Activated CD4-positive, alpha-beta T cell treated with anti-CD3 and anti-CD28 coated beads, Interleukin-2, Interleukin-6, amounts not matched to agents 100 ng/mL and 50 ng/mL, durations not matched to agents 16 hours and 8 hours (primary cell): ENCODE measurements at places on chromosomes 6 and 20.

GRCh38 chr6:113856625-113857555 lies at the start of gene MARCKS:
Gene MARCKS, plus strand, starts transcription at chr6:113857345. Its CDS starts 401 bp downstream, at chr6:113857746.
- DNase-seq, result peak; percentile 51

GRCh38 chr20:55472704-55473103 lies 532.6 kb downstream of the CBLN4 start:
- no peak for DNase-seq

DNA sequence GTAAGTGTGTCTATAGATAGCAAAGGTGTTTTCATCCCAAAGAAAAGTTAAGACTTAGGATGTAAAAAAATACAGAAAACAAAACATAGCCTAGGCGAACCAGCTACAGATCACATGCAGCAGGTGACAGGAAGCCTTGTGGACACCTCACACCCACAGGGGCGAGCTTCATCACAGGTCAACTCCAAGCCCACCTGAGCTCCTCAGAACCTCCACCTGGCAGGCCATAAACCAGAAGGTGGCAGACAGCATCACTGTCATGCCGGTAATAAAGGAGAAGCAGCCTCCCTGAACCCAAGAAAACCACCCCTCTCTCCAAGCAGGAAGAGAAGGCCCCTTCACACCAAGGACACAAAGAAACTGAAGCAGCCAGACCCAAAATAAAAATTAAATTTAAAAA lies 1.0 kb downstream of the RALGAPA2 start:
- peak; percentile 15 for DNase-seq

DNA sequence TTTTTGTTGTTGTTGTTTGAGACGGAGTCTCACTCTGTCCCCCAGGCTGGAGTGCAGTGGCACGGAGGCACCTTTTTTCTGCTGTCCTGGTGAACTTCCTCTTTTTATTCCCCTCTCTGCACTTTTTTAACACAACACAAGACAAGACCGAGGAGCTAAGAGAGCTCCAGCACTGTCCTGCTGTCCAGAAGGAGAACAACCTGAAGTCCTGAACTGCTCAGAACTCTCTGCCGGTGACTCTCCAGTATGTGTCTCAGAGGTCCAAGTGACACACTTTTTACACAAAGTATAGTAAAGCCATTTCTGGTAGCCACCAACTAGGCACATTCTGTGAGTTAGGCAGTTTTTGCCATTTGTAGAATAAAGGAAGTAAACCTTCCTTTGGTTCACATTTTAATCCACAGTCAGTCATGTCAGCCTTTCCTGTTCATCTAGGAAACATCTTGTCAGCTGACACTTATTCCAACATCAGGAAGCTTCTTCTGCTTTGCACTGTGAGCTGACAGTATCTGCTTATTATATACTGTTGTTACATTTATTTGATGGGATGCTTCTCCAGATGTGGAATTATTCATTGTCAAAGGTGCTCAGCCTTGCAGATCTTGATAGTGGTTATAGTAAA lies 28.1 kb upstream of the TXNDC5 start:
- DNase-seq, result no peak

DNA sequence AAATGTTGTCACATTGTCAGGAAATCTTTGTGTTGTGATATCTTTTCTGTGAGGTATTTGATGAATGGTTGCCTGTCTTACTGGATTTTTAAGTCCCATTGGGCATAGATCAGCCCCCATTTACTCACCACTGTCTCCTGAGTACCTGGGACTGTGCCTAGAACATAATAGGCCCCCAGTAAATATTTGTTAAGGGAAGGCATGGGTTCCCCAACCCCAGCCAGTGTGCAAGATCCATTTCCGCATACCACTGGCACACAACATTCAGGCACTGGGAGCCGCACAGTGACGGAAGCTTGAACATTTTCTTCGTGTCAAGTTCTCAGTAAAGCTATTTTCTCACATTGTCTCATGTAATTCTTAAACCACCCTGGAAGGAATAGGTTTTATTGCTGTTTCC lies 72.2 kb downstream of the UNC5CL start:
- no peak for DNase-seq

- DNase-seq, result no peak
Measured at GRCh38 chr20:60512443-60512842, 554.2 kb downstream of the CDH26 start.

DNA sequence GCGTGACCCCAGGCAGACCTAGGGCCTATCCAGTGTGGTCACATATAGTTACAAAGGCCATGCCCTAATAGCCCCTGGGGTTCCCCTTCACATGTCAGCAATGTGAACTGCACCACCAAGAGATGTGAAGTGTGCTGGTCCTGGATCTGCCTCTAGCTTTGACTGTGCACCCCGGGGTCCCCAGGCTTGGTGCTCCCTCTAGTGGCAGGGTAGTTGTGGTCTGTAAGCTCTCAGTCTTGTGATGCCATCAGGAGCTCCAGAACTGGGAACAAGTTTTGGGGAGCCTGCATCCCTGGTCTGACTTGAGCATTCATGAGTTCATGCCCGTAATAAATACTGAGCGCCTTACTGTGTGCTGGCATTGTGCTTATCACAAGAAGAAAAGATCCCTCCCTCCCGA lies 143.4 kb downstream of the DHX35 start:
- DNase-seq, result peak; percentile 18

- peak; percentile 90 for DNase-seq
Measured at GRCh38 chr6:90478789-90479602, 107.9 kb downstream of the MAP3K7 start.

DNA sequence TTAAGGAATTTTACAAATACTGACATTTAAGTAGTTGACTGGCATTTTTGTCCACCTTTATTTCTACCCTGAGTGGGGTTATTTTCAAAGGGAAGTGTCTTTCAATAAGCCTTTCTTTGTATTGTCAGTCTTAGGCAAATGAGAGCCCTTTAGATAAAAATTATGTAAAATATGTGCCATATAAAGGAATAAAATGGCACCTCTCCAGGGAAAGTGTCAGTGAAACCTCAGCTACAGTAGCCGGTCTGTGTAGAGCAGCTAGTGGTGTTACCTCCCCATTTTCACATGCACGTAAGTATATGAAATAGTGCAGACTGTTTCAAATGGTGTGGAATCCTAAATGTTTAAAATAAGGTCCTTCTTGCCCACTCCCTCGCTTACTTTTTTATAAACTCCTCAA lies 5.0 kb downstream of the FAM217B start:
- no peak for DNase-seq

- peak; percentile 19 for DNase-seq
Measured at GRCh38 chr6:143555071-143555492, 43.6 kb upstream of the FUCA2 start.

- no peak for DNase-seq
Measured at GRCh38 chr6:13689511-13690256, 22.0 kb downstream of the RANBP9 start.

DNA sequence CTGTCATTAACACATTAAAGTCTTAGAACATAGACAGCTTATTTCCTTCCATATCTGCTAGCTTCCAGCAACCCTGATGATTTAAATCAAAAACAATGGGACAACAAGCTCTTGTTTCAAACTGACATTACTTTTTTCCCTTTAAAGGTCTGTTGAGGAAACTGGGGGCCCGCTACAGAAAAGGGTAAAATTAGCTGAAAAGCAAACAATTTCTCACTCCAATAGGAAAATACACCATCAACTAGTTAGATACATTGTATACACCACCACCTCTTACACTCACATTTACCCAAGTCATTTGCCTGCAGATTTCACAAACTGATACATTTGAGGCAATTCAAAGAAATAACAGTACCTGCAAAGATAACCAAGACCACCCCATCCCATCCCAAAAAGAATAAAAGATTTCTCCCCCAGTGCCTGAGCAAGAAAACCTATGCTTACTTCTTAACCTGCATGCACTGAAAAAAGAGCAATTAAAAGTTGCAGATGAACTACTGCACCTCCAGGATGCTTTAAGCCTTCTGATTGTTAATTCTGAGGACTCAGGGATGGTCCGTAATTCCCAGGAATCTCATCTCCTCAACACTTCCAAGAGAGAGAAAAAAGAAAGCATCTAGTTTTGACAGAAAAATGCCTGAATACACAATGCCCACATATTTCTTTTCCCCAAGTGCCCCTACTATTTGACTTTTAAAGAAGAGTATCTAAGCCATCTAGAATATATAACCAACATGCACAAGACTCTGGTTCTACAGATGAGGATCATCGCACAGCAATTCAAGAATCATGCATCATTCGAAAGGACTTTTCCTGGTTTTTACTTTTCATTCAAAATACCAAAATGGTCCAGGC lies 5.6 kb downstream of the ZMYND8 start:
- no peak for DNase-seq

DNA sequence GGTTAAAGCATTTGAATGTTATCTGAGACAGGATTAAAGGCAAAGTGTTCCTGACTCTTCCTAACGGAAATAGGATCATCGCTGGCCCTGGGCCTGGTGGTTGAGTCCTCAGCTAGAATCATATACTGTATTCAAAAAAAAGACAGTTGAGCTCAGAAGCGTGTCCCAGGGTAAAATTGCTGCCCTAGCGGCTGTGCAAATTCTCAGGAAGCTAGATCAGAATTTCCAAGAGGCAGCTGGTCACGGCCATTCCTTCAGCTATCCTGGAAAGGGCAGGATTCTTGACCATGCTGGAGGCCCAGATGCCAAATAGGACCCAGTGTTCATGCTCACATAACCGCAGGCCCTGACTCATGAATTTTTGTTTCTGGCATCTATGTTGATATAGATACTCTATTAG lies 67.4 kb downstream of the STMND1 start:
- no peak for DNase-seq

- no peak for DNase-seq
Measured at GRCh38 chr6:168303982-168304751, 15.4 kb downstream of the DACT2 start.

DNA sequence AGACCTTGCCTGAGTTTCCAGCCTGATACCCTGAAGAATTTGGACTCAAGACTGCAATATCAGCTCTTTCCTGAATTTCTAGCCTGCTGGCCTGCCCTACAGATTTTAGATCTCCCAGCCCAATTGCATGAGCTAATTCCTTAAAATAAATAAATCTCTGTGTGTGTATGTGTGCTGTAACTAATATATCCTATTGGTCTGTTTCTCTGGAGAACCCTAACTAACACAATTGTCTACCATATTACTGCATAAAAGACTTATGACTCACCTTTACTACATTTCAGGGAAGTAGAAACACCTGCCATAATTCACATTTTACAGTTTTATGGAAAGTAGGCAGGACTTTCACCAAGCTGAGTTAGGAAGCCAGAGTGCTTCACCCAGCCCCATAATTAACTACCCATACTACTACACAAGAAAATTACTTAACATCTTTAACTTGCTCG lies 90.7 kb upstream of the BEND6 start:
- no peak for DNase-seq

DNA sequence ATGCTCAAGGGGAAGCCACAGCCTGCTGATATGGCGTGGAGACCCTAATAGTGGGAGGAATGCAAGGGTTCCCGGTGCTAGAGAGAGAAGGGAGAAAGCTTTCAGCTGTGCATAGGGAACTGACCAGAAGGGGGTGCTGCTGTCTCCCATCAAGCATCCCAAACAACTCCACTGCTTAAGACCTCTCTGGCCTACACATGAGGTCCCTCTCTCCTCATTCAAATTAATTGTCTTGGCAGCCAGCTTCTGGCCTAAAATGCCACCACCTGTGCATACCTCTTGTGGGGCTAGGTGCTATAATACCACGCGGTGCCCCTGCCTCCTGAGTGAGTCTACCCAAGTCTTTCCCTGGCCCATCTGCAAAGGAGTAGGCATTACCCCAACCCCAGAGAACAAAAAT lies 14.5 kb downstream of the ADISSP start:
- peak; percentile 64 for DNase-seq

GRCh38 chr20:12395353-12395752 lies 477.7 kb downstream of the BTBD3 start:
- no peak for DNase-seq

- peak; percentile 98 for DNase-seq
Measured at GRCh38 chr6:8102122-8102958, at the start of gene EEF1E1. Gene EEF1E1, minus strand, starts transcription at chr6:8102548. Its CDS starts 27 bp downstream, at chr6:8102521.

DNA sequence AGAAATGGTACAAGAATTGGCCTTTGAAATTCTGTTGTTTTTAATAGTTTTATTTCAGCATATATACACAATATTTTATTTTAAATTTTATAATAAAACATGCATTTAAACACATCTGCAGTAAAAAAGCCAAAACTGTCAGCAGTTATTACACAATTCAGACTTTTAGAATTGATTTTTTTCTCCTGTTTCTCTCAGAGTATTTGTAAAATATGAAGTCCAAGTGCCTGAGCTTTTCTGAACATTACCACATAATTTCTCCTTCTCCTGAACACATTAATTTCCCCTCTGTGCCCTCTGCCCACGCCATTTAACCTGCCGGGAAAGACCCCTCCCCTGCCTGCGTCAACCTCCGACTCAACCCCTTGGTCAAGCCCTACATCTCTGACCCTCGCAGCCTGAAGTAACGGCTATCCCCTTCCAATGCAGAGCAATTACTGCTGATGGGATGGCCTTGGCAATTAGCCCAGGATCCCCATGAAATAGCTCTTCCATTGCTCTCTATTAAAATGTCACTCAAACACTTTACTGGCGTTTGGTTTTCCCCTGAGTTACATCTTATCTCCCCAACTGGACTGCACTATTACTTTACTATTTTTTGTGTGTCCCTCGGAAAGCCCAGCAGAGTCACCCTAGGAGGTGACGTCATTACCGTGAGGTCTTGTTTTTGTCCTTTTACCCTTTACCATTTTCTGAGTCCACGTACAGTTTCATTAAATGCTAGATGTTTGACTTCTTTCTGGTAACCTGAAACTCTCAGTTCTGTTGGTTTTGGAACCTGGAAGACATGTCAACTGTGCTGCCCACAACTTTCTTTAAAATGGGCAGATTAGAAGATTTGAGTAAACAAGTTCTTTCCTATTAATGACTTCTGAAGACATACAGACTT lies 146.7 kb upstream of the TAB2 start:
- DNase-seq, result no peak

GRCh38 chr20:19991308-19991707 lies 25.9 kb upstream of the NAA20 start:
- DNase-seq, result no peak

GRCh38 chr6:89895276-89895874 lies 1.1 kb downstream of the GJA10 start:
- peak; percentile 6 for DNase-seq

GRCh38 chr6:13091192-13091591 lies 237.1 kb downstream of the TBC1D7 start:
- DNase-seq, result no peak

DNA sequence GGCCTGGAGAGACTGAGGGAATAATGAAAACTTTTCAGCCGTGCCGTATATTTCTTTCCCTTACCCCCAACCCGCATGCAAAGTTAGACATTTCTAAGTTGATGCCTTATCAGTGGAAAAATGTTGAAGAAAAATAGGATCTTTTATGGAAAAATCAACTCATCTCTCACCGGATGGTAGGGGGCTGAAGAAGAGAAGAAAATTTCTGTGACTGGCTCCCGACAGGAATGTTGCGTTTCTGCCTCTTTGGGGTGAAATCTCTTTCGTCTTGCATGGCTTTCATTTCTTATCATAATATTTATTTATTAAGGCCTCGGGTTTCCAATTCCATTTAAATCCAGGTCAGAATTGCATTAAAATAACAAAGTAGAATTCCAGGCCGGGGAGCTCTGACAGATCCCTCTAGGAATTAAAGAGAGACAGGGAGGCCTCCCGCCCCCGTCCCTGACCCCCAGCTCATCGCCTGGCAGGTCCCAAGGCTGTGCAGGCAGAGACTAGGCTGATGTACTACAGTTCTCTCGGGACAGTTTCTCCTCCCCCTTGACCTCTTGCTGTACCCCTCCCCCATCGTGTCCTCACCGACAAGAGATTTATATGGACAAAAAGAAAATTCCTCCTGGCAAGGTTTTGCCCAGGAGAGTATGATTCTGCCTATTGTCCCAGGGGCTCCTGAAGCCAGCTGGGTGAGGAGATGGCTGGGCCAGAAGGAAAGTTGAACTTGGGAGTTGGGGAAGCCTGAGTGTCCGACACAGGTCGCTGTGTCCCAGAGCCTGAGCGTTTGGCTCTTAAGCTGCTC lies 1.3 kb downstream of the SCUBE3 start:
- DNase-seq, result no peak

GRCh38 chr20:50520222-50520880 lies 10.2 kb downstream of the PTPN1 start:
- DNase-seq, result peak; percentile 67
